Right lobe of liver (tissue), 6 donors: ENCODE measurements at places on chromosomes 11 and 22. TPM values are rescaled to one million over a fixed set of nuclear protein-coding genes. Genes with fewer than 3 reads are reported as not detected.

IFITM1 gene
- total RNA-seq: 22.6 TPM

CCDC117 gene
- 15.3 TPM for total RNA-seq

GRCh38 chr22:35315855-35316745 lies 16.4 kb downstream of the TOM1 start:
- no peak for DNase-seq

DNA sequence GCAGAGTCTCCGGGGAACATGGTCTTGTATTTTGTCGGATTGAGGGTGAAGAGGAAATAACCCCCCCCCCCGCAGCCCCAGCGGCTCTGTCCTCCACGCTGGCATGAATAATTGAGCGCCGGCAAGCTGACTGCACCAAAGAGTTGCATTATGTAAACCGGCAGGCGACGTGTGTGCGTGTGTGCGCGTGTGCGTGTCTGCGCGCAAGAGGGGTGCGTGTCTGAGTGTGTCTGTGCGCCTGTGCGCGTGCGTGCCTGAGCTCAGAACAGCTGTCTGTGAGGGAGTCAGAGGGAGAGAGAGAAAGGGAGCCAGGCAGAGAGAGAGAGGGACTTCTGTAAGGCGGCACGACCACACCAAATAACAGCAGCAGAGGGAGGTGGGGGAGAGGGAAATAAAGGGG lies 94.4 kb downstream of the SCN3B start:
- DNase-seq: no peak

- DNase-seq: no peak
Measured at GRCh38 chr11:93654226-93654625, 7.3 kb upstream of the CEP295 start.

DNA sequence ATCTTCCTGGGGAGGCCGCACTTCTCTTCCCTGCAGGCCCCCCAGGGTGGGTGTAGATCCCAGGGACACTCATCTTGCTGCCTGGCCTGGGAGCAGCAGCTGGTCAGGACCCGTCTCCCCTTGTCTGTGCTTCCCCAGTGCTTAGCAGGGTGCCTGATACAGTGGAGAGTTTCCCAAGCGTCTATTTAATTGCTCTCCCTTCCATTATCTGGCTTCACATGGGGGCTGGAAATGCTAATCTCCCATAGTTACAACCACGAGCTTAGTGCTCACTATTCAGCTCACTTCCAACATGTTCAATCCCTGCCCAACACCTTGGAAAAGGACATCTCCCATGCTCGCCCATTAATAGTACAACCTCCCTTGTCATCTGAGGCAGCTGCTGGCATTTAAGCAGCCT lies 100.5 kb downstream of the DSCAML1 start:
- DNase-seq: no peak

- DNase-seq: no peak
Measured at GRCh38 chr22:49022816-49023160, 804.9 kb downstream of the BRD1 start.
